ENCODE measurements at places on chromosomes 13 and 19.
A peak's percentile ranks its signal among the peaks of the same experiment; 100 is the strongest.

- DNase-seq, result no peak
These were observed 5.6 kb downstream of the NANOS2 start for GRCh38 chr19:45908956-45909355.

DNA sequence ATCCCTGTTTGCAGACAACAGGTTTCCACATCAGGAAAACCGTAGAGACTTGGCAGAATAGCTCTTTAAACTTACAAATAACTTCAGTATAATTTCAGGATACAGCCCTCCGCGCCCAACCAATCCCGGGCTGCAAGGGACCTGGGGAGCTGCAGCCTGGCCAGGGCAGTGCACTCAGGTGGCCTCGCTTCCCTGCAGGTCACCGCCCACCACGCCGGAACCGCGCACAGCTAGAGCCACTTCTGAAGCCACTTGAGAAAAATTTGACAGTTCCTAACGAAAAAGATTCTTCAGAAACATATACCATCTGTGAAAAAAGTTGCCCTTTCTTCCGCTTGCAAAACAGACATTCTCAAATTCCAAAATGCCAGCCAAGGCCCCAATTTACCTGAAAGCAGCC, 11.1 kb downstream of the ZNF91 start:
- DNase-seq, result no peak

DNA sequence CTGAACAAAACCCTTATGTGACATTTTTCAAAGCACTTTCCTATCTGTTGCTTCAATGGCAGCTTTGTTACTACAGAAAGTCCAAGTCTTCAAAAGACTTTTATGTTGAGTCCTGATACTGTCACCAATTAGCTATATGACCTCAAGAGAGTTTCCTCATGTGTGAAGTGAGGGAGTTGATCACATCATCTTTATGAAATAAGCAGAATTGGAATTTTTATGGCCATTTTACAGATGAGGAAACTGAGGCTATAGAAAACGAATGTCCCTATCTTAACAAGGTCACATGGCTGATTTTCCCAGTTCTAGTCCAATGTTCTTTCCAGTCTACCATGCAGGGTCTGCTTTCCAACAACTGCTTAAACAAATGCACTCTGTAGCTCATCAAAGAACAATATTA, 2.6 kb downstream of the TNFRSF19 start:
- no peak for DNase-seq

DNA sequence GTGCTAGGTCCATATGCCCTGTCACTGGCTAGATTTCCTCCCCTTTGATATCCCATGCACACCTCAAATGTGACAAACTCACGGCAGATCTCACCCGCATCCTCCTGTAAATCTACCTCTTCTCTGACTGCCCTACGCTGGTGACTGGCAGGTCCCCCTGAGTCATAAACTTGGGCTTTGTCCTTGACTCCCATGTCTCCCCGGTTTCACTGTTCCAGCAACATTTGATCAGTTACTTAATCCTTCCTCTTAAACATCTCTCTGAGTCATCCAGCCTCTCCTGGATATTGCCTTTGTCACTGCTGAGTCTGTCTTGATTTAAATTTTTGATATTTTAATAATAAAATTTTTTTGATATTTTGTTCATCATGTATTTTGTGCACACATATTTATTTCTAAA, 26.5 kb downstream of the FAM216B start:
- DNase-seq, result no peak

GRCh38 chr13:96450326-96451020, 360.6 kb downstream of the HS6ST3 start:
- DNase-seq, result no peak

DNA sequence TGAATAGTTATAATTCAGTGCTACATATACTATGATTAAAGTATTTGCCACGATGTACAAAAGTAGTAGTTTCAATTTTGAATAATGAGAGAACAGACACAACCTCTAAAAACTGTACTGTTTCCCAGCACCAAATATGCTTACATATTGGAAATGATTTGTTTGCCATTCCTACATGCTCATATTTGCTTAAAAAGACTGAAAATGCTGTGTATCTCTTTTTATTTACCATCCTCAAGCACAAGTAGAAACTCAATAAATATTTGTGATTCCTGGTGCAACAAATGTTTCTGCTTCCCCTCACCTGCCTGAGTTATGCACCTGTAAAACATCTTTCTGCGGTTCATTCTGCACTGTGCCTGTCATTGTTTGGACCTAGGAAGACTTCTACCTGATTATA, 512.2 kb downstream of the DCT start:
- DNase-seq, result no peak

DNA sequence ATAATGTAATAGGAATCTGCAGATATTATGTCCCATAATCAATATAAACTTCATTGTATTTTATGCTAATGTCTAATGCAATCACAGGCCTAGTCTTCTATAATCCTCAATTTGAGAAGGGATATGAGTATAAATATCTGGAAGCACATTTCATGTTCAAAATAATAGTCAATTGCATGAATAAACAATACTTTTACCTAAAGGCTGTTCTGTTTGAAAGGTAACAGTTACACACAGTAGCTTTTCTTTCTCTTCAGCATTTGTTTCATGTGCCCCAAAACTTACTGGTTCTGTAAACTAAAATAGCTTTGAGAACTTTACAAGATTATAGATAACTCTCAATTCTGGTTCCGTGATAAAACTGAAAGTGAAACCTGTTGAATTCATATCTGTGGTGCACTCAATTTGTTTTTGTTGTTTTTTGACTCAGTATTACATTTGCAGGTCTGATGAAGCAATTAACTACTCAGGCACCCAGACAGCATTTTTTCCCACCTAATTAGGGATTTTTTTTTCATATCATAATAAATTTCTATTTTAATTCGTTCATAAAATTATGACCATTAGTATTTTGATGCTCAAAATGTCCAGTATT, 1193.8 kb downstream of the SLITRK1 start:
- no peak for DNase-seq

GRCh38 chr13:44465318-44465717, 91.7 kb downstream of the SERP2 start:
- DNase-seq, result no peak

GRCh38 chr19:10006335-10006708, 4.0 kb downstream of the COL5A3 start:
- no peak for DNase-seq

DNA sequence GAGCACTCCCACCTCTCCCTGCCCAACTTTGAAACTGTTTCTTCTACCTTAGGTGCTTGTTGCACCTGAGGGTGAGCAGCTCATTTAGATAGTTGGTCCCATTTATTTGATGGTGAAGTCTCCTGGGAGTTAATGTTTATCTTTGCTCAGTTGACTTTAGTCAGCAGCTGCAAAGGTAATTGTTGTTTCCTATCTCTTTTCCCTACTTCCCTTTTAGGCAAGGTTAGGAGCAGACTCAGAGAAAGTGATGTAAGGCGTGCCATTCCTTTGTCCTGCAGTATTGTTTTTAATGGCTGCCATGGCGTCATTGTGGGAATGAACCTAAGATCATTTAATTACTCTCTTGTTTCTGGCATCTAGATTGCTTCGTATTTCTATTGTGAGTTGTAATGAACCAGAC, 11.6 kb downstream of the AKAP11 start:
- DNase-seq, result no peak

DNA sequence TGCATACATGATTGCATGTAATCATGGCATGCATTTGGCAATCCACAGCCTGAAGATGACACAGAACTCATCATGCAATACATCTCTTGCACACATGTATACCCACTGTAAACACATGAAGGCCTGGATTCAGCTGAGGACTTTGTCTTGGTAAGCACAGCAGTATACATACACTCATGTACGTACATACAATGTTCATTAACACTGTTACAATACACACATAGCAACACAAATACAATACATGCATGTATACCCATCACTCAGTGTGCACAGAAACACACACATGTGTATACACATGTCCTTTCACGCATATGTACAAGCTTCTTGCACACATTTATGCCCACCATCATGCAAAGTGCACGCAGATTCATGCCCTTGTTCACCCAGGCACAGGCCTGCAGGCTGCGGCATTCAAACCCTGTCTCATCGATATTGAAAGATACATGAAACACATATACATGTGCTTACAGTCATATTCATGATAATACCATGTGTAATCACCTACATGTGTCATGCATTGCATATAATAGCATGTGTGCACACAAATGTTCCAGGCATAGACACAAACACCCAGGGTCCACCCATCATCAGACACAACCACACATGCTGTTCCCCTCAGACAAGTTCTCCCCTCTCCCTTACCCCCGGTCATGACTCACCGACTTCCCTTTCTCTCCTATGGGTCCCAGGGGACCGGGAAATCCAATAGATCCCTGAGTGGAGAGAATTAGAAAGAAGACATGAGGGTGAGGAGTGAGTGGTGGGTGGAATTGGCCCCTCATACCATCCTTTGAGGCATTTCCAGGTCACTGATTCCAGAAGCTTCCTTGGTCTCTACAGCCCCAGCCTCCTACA, 28.7 kb downstream of the COL5A3 start:
- no peak for DNase-seq

GRCh38 chr19:18202778-18203407, 949 bp downstream of the RAB3A start:
- DNase-seq, result peak; percentile 70

- DNase-seq, result peak; percentile 62
These were observed 9.8 kb upstream of the CIRBP start for GRCh38 chr19:1259206-1259875.

DNA sequence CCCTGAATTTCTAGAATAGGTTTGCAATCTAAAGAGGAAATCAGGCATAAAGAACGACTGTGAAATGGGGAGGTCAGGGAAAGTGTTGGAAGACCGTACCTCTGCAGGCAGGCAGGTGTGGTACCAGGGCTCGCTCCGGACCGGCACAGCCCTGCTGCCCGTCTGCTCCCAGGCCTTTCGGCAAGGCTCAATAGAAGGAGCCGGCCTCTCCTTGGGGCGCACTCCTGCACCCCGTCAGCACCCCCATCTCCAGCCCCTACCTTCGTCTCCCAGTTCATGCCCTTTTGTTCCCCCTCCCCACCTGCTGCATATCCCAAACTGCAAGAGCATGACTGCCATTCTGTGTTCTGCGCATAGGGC, 139.8 kb upstream of the SOX1 start:
- DNase-seq, result no peak

GRCh38 chr19:5292822-5293611, 47.6 kb downstream of the PTPRS start:
- DNase-seq, result peak; percentile 99

DNA sequence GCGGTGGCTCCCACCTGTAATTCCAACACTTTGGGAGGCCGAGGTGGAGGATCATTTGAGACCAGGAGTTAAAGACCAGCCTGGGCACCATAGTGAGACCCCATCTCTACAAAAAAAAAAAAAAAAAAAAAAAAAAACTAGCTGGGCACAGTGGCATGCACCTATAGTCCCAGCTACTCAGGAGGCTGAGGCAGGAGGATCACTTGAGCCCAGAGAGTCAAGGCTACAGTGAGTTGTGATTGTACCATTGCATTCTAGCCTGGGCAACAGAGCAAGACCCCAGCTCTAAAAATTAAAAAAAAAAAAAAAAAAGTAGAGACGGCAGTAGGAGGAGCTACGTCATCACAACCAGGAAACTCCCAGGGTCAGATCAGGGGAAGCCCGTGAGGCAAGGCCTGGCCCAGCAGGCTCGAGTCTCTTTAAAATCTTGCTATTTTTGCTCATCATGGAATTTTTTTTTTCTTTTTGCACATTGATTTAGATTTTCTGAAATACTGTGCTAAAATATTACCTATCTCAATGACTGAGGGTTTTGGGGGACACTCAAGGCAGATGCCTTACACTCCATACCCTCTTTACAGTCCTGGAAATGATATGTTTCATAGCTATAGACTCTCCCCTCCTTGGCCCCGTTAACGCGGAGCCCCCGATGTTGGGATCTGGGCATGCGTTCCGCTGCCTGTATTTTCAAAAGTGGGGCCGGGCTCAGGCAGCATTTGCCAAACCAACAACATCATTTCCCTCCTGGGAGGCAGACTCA, 44.4 kb upstream of the USE1 start:
- no peak for DNase-seq

GRCh38 chr13:60613080-60613479, 216.1 kb downstream of the TDRD3 start:
- DNase-seq, result no peak

DNA sequence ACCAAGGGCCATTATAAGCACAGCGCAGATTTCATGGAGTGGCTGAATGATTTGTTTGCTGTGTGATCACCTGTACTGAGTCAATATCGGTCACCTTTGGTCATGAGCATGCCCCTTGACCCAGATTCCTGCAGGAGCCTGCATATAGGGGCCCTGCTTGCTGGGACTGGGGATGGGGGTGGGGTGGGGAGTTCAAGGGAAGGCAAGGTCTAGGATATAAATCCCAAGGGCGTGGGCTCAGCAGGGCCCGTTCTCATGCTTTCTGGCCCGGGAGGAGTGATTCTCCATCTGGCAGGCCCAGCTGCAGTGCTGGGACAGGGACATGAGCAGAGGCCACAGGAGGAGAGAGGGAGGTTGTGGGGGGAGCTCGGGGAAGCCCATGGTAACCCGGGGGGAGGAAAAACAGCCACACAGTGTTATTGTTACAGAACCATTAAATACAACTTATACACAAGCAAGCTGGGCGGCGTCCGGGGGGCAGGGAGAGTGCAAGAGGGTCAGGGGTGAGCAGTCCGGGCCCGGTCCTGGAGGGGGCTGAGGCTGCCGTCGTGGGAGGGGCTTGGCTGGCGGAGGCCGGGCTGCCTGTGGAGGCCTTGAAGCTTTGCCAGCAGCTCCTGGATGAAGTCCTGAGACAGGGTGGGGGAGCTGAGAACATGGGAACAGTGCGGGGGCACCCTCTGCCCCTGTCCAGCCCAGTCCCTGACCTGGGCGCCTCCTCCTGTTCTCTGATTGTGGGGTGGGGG, 5.2 kb downstream of the PPP1R14A start:
- no peak for DNase-seq

DNA sequence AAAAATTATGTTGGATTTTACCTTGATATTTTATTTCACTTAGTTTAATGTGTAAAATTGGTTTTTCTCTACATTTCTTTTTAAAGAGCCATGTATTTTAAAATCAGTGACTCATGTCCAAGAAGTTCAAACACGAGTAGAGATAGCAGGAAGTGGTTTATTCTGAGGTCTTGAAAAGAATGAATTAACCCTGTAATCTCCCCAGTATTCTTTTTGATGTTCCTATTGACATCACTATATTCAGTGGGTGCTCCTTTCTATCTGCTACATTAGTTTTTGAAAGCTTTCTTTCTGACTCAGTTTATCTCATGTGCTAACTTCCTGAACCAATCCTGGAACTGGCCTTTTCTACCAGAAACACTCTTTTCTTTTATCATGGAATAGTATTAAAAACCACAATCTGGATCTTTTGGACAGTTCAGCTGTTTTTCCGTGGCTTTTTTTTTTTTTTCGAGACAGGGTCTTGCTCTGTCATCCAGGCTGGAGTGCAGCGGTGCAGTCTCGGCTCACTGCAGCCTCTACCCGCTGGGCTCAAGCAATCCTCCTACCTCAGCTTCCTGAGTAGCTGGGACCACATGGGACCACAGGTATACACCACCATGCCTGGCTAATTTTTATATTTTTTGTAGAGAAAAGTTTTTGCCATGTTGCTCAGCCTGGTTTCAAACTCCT, 114.9 kb downstream of the PCCA start:
- no peak for DNase-seq

GRCh38 chr19:30379841-30380610, 7.8 kb downstream of the ZNF536 start:
- DNase-seq, result no peak

Measured in SK-N-SH (cell line).